ENCODE measurements at places on chromosomes 6 and 20.

- no peak for DNase-seq
Observed at GRCh38 chr6:79630883-79631692, at the start of gene SH3BGRL2. Gene SH3BGRL2, plus strand, starts transcription at chr6:79631329. Its CDS starts 133 bp downstream, at chr6:79631462.

GRCh38 chr20:36173451-36173933, 19.0 kb downstream of the EPB41L1 start:
- no peak for DNase-seq

GRCh38 chr6:22083119-22083518, 213.7 kb downstream of the PRL start:
- DNase-seq = no peak

GRCh38 chr20:2919518-2920245, 46.4 kb downstream of the PTPRA start:
- no peak for DNase-seq

DNA sequence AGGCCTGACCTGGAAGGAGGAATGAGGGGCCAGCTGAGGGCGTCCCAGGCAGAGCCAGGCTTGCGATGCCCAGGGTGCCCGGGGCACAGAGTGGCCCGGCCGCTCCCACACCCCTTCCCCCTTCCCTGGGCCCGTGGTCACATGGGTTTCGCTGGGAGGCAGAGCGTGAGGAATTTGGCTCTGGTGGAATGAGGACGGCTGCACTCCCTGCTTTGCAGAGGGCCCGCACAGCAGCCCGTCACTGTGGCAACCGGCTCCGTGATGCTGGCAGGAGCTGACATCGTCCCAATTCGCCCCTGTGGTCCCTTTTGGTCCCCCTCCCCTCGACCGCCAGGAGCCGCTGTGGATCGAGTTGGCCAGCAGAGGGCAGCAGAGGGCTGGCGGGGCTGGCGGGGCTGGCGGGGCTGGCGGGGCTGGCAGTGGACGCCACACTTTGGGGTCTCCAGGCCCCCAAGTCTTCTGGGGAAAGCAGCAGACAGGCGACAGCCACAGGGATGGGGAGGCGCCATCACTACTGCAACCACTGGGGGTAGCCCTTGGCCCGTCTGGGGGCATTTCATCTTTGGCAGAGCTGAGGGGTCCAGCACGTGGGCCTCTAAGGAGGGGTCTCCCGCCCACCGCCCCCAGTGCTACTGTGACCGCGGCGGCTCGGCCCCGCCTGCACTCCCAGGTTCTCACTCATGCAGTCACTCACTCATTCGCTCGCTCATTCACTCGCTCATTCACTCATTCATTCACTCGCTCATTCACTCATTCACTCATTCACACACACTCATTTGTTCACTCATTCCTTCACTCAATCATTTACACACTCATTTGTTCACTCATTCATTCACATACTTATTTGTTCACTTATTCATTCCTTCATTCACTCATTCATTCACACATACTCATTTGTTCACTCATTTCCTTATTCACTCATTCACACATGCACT, 49.7 kb upstream of the BHLHE23 start:
- DNase-seq = peak; percentile 12

GRCh38 chr6:157025437-157025836, 248.3 kb downstream of the ARID1B start:
- DNase-seq = no peak

DNA sequence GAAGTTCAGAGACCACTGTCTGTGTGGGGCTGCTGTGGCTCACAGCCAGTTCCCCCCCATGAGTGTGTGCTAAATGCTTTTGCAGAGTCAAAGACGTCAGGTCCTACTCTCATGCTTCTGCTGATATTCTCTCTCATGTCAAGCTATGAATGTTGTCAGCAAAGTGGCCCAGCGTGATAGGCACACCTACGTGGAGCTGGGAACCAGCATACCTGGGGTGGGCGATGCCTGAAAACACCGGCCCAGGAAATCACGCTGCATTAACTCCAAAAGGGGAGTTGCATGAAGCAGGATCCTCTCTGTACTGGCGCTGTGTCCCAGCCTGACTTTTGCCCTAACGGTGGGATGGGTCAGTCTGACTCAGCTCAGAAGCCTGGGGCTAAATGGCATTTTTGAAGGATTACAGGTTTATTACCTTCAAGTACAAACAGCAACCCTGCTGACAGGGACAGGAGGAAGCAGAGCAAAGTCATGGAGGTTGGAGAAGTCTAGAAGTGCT, 9.0 kb upstream of the MRPS10 start:
- no peak for DNase-seq

DNA sequence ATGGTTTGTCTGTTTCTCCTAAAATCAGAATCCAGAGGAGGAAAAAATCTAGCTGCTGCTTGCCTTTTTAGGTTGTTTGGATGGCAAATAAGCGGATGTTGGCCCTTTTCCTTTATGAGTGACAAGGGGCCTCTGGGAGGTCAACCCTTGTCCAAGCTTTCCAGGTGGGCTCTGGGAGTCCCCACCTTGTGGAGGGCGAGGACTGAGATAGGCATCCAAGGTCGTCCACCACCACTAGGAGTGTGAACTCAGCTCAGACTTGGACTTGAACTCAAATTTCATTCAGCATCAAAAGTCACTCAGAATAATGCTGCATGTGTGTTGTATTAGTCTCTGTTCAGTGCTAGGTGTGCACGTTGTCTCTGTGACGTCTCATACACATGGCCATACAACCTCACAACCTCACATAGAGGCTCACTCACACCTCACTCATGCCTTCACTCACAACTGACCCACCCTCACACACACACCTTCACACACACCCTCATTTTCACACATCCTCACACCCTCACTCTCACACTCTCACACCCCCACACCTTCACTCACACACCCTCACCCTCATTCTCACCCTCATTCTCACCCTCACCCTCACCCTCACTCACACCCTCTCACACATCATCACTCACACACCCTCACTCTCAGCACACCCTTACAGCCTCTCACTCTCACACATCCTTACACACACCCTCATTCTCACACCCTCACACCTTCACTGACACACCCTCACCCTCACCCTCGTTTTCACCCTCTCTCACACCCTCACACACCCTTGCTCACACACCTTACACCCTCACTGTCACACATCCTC, 18.0 kb downstream of the DYNLT1 start:
- DNase-seq = no peak

DNA sequence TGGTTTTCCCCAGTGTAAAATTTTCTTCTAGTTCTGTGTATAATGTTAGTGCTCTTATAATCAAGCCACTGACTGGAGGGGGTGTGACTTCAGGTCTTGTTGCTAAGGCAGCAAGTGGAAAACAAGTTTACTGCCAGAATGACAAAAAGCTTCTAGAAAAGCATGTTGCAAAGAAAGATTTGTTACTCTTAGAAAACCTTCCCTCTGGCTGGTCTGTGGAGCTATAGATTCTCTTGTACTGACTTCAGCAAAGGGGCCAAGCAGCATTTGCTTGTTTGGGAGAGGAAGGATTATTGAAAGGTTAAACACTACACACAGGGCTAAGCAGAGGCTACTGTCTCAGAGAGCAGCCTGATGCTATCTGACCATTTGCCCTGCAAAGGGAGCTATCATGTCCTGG, 288.8 kb downstream of the BTBD9 start:
- DNase-seq = no peak

- DNase-seq = no peak
Observed at GRCh38 chr6:33797626-33798342, 6.0 kb downstream of the MLN start.

DNA sequence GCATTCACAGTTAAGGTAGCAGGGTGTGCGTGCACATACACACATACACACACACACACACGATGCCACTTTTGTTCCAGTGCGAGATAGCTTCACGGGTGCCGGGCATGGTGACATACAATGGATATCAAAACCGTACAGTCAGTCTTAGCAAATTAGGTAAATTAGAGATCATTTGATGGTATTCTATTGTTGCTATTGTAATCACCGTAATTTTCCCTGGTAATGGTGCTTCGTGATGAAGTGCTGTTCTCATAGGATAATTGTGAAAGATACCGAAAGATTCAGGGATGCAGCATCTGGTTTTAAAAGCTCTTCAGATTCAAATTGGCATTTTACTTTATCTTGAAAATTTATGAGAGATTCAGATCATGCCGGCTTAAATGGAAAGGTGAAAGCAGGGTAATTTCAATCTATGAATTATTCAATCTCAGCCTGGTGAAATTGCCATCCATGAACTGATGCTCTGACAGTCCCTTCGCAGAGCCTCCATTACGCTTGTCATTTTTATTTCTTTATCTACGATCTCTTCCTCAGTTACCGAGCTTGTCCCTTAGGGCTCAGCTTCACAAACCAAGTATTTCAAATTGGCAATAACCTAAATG, 71.3 kb upstream of the SOX4 start:
- no peak for DNase-seq

DNA sequence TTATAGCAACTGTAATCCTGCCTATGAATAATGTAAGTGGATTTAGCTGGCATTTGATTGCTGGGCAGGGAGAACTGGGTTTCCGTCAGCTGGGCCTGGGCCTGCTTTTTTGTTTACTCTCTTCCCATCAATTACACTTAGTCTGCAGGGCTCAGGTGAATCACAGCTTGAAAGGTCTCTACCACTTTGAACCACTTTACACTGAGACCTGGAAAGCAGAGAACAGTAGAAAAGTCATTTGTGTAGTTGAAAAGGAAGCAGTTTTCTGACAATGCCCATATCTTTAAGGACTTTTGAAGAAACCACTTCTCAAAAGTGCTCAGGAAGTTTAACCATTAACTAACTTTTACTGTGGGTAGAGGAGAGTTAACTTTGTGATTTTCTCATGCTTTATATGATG, 315.4 kb upstream of the SASH1 start:
- no peak for DNase-seq

DNA sequence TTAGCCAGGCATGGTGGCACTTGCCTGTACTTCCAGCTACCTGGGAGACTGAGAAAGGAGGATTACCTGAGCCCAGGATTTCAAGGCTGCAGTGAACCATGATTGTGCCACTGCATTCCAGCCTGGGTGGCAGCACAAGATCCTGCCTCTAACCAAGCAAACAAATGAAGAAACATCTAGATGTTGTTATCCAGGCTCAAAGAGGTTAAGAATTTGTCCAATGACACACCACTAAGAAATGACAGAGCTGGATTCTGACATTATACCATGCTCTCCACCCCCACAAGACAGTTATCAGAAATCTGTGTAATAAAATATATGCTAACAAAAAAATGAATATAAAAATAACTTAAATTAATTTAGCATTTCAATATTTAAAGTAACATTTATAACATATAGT, 925.5 kb upstream of the SLC35B3 start:
- DNase-seq = no peak

GRCh38 chr6:128690063-128690462, 169.7 kb upstream of the PTPRK start:
- DNase-seq = no peak

GRCh38 chr6:116400328-116400727, 29.6 kb downstream of the DSE start:
- no peak for DNase-seq

DNA sequence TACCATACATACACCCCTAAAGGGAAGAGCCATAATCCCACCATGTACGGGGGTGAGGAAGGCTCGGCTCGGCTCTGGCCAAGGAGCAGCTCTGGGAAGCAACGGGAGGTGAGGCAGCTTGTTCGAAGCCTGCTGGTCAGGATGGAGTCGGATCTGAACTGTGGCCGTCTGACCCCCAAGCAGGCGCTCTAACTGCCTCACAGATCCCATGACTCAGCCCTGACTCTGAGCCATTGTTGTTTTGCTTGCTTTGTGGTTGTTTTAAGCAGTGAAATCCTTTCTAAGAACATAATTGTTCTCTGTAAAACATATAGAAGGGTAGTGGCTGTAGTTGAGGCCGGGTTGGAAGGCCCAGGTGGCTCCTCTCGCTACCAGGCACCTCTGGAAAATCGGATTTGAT, 10.9 kb downstream of the C6orf132 start:
- DNase-seq = no peak

DNA sequence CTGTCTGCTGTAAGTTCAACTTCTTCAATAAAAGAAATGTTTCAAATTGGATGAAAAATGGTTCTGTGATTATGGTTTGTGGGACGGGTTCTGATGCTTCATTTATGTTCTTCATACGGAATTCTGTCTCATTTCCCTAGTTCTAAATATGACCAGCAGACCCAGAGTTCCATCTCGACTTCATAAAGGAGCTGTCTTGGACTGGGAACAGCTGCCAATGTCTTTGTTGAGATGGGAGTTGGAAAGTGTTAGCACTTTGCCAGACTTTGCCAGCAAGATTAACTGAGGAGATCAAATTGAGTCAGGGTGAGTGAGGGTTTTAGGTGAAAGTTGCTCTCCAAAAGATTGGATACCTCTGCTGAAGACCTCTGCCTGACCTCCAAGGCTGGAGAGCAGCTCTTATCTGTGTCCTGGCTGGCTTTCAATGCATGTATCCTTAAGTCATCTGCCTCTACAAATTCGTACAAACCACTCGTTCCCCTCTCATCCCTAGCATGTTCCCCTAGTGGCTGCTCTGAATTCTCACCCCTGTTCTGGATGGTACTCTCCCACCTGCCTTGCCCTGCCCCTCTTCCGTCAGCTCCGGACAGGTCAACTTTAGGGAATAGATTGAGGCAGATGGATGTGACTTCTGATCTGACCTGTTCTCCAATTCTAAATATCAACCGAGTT, at the start of gene EFCAB8:
Gene EFCAB8 (plus strand): TSS at position 223 of the 672 bp plus-strand sequence. CDS start 4,870 bp downstream, outside the sequence.
- no peak for DNase-seq

GRCh38 chr6:142265476-142265875, 36.3 kb upstream of the ADGRG6 start:
- DNase-seq = no peak

GRCh38 chr20:39588148-39588757, 626.1 kb downstream of the DHX35 start:
- DNase-seq = no peak

GRCh38 chr20:51631011-51631950, 88.8 kb upstream of the NFATC2 start:
- DNase-seq = no peak
